NCI-H1105 (cell line): ENCODE measurements at places on chromosomes 6 and 20.

- DNase-seq, result no peak
Measured at GRCh38 chr20:45320948-45321595, 13.0 kb upstream of the MATN4 start.

GRCh38 chr6:167826230-167826895 is 348 bp upstream of the AFDN start:
- peak; percentile 70 for DNase-seq

DNA sequence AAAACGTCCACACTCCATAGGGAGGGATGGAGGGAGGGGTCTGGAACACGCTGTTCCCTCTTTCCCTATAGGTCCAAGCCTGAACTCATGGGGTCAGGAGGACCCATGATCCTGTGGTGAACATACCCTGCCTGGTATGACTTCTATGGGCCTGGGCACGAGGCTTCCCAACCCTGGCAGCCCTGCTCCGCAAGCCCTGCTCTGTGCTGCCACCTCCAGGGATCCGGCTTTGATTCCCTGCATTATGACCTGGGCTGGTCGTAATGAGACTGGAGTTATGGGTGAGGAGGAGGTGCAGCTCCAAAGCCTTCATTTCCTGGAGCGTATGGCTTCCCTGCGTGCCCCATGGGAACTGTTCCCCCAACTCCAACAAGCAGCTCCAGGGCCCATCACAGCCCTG is 54.9 kb downstream of the CDH22 start:
- no peak for DNase-seq

DNA sequence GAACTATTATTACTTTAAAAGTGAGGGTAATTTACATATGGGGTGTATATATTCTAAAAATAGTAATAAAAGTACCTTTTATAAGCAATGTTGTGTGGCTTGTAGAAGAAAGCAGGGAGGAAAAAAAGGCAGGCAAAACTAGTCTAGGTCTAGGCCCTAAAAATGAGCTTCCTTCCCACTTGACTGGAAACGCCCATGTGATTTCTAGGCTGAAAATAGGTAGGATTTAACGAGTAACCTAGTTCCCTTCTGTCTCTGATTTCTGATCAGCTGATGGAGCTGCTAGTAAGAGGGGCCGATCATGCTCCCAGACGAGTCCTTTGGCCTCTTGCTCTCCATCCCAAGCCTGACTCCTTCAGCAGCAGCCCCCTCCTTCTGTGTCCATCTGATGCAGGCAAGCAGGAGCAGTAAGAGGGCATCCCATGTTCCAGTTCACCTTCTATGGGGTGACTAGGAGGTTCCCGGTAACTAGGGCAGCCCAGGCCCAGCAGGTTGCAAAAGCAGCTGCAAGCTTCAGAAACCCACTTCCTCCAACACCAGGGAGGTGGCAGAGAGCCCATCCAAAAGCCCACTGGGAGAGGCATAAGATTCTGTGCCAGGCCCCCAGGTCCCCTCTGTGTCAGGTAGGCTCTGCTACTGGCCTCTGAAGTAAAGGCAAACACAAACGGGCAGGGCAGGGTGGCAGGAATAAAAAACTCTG is 24.4 kb downstream of the TBC1D20 start:
- DNase-seq, result no peak

- DNase-seq, result no peak
Measured at GRCh38 chr6:89843070-89843469, 13.4 kb downstream of the CASP8AP2 start.

DNA sequence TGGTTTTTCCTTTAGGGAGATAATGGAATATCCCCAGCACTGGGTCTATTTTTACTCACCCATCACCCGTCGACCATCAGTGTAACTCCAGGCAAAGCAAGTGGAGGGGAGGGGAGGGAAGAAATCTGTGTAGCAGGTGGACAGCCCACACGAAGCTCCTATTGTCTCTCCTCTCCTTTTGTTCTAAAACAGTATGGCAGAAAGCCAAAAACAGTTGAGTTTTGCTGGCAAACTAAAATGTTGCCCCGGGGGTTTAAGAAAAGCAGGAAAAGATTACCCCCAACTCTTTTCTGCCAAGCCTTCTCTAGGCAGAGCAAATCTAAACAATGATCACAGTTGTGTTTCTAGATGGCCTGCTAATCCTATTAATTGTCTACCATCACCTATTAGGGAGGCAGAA is 89.7 kb downstream of the PREP start:
- DNase-seq, result peak; percentile 80

- DNase-seq, result no peak
Measured at GRCh38 chr6:42968783-42969182, 8.2 kb downstream of the GNMT start.

DNA sequence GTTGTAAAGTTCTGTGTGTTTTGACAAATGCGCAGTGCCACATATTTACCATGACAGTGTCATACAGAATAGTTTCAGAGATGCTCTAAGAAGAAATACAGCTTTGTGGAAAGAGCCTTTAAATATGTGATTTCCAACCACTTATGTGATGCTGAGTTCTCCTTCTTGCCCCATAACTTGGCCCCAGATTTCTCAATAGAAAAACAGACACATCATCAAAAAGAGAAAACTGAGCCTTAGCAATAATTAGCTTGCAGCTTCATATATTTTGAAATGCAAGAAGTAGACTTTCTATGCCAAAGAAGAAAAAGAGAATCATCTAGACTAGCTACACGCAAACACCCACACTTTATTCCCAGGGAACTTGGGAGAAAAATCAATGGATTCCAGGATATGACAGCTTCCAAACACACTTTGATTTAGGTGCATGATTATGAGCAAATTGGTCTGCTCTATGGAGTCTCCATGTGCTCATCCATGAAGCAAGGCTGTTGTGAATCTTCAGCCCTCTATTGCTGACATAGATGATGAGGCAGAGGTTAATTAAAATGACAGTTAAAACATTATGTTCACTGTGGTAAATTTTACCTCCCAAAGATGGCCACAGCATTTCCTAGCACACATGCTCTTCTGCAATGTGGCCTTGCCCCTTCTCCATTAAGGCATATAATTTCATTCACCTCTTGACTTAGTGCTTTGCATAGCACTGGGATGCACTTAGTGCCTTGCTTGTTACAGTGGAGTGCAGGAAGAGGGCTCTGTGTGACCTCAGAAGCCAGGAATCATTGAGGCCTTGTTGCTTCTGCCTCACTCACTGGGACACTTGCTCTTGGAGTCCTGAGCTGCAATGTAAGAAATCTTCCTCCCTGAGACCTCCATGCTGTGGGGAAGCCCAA is 174.6 kb downstream of the SYNDIG1 start:
- DNase-seq, result no peak

GRCh38 chr20:6956574-6956973 is 189.1 kb downstream of the BMP2 start:
- DNase-seq, result no peak

DNA sequence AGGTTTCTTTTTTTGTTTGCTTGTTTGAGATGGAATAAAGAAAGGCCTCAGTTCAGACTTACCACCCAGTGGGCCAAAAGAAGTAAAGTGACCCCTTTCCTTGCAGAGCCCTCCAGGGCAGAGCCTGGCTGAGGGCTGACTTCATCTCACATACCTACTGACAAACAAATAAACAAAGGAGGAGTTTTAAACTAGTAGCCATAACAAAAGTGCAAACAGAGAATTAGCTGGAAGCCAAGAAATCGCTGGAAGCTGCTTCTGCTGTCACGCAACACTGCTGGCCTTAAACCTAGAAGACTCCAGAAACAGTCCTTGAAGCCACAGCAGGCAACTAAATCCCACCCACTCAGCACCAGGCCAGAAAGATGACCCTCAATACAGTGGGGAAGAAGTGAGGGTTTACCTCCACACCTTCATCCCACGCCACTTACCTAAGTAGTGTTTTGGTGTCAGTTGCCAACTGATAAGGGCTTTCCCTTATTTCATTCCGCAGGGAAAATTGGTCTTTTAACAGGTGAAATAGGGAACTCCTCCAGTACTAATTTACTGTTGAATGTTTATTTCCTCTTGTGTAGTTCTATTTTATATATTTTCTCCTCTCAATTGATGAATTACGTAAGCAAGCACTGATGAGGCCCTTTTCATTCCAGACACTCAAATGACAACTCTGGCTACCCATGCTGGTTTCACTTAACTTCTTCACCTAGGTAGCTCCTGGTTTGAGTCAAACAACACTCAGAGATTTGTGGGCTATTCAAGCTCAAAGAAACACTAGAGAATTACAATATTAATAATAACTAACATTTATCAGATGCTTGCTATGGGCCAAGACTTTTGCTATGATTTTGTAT is 46.2 kb downstream of the EDN1 start:
- no peak for DNase-seq

- no peak for DNase-seq
Measured at GRCh38 chr6:139325125-139325524, 33.3 kb upstream of the TXLNB start.

DNA sequence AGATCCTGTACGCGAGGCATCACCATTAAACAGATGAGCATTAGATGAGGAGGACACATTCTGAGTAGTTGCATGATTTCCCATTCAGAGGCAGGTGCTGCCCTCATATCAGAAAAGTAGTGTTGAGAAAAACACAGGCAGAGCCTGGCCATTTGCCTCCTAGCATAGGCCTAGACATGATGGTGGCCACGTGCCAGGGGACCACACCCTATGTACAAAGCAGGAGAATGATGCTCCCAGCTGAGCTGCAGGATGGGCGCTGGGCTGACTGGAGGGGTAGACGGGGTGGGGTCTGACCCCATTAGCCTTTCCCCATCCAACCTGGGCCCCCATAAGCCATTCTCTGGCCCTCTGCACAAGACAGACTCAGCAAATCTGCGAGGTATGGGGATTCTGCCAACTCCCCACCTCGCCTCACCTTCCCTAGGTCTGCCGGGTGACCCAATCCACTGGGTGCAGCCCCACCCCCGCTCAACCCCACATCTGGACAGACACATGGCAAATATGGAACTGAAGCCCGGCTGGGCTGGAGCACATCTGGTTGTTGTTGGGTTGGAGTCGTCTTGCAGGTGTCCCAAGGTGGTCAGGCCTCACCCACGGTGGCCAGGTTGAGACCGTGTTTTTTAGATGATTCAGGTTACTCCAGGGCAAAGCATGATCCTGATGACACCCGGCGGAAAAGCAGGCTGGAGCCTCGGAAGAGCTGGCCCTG is 13.9 kb downstream of the PI16 start:
- peak; percentile 50 for DNase-seq

DNA sequence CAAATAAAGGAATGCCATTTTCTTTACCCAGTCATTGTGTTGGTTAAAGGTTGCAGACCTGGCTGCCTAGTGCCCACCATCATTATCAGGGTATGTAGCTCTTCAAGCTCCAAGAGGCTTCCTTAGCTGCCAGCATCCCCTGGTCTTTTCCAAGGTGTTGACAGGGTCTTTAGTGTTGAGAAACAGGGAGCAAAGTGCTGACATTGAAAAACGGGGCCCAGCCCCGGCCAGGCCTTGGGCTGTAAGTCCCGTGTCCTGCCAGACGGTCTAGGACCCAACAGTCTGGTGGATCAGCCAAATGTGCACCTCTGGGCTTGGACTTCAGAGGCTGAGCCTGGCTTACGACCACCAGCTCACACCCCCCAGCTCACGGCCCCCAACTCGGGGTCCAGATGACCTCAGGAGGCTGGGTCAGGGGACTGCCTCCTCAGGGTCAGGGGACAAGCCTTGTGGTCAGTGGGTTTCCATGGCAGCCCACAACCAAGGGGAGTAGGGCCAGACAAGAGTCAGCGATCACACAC is 114.4 kb upstream of the MLN start:
- no peak for DNase-seq

DNA sequence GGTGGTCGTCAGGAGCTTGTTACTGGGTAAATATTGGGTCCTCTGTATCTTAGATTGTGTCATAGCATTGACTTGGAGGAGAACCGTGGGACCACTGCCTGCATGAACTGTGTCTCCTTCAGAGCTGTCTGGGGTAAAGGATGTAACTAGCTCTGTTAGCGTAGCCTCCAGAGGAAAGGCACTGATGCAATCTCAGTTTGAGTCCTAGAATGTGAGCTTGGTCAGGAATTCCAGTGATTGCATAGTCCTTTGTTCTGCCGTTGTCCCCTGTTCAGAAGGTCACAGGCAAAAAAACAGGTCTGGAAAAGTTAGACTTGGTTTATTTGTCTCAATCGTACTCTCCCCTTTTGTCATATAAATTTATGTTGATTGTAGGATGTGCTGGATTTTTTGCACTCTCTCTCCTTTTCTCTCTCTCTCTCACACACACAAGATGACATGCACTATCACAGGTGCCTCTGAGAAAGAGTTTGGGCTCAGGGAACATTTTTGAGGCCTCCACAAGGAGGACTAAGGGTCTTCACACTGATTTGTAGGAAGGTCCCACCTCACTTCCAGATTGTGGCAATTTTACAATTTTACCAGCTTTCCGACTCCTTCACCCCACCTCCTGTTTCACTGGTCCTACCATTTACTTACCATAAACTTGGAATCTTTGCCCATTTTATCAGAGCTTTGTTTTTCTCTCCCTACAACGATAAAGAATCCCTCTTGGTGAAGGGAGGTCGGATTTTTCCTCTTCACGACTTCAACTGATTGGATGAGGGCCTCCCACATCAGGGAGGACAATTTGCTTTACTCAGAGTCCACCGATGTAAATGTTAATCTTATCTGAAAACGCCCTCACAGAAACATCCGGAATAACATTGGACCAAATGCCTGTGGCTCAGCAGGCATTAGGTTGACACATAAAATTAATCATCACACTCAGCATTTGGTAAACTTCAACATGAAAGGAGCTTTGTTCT is 7.0 kb upstream of the DACT2 start:
- DNase-seq, result no peak
